ENCODE measurements at places on chromosomes 2 and 18.

GRCh38 chr2:233469261-233470010, 97.1 kb downstream of the USP40 start:
- no peak for DNase-seq

GRCh38 chr2:47638430-47638829, 144.5 kb upstream of the MSH6 start:
- DNase-seq, result no peak

DNA sequence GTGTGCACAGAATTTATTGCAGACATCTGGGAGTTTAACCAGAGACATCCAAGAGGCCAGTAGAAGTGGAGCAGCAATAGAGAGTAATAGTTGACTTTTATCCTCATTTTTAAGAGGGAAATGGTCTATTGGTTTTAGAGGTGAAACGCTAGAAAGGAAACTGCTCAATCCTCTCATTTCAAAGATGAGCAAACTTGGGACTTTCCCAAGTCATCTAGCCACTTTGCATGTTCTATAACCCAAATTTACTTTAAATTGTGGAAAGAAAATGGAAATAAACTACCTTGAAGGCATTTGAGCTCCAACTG, 601.7 kb downstream of the ARHGAP15 start:
- no peak for DNase-seq

DNA sequence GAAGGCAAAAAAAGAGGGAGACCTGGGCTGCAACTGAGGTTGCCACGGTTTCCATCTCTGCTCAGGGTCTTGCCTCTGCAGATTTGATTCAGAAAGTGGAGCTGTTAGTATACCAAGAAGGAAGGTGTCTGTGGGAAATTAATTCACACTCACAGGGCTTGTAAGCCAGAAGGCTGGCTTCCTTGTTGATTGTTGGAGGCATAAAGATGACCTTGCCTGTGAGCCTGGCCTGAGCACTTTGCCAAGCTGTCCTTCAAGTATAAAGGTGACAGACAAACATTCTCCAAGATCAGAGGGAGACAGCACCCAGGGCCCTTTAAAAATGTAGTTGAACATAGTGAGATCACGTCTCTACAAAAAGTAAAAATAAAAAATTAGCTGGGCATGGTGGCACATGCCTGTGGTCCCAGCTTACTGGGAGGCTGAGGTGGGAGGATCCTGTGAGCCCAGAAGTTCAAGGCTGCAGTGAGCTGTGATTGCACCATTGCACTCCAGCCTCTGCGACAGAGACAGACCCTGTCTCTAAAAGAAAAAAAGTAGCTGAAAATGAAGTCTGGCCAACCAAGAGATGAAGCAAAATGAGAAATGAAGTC, 91.2 kb upstream of the UXS1 start:
- DNase-seq, result no peak

DNA sequence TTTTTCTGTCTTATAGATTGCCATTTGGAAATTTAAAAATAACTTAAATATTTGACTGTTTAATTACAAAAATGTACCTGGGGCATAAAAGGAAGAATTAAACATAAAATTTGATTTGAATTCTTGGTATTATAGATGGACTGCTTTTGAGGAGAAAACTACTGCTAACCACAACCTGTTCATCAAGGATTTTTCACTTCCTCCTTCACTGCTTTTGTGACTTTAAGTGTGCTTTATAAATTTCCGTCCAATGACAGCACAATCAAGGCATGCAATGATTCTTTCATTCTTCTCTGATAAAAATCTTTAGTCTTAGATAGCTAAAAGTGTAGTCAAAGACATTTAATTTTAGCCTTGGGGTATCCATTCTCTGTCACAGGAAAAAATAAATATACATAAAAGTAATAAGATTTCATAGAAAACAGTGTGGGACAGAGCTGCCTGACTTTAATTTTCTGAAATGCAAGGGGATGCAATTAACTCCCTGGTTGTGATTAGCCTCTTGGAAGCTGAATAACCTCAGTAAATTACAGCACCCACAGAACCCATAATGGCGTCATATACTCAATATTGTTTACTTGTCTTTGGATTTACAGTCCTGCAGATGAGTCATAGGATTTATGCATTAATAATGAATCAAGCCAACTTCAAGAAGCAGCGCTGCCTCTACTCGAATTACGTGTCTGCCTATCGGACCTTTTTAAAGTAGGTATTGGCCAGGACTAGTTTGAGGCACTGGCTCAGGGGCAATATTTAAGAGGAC, 587.9 kb downstream of the NRXN1 start:
- no peak for DNase-seq
